GM18507 (cell line): ENCODE measurements at places on chromosomes 4 and X.

- DNase-seq: no peak
Observed at GRCh38 chr4:7031558-7032449, 11.4 kb upstream of the TADA2B start.

DNA sequence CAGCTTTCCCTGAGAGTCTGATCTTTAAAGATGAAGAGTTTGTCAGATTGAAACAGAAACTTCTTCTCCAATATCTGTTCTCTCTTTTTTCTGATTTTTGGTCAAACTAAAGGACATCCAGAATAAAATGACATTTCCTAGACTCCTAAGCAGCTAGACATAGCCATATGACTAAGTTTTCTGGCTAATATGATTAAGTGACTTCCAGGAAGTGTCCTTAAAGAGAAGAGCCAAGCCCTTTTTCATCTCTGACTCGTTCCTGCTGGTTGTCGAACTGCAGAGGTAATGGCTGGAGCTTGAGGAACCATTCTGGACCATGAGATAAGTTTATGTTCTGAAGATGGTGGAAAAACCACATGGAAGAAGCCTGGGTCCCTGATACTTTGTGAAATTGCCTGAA is 546.0 kb downstream of the BCOR start:
- no peak for DNase-seq

DNA sequence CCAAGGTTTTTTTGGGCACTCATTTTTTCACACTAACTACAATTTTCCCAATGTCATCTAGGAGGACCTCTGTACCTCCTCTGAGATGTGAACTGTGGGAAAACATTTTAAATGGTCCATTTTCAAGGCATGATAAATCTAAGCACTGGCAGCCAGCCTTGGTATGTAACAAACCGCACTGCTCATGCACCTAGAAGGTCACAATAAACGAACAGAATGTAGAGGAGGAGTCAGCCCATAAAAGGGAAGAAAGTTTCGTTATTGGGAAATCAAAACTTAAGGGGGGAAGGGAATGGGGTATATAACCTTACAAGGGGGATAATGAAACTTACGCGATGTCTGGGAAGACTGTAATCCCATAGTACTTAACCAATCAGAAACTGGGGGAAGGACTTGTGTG is 16.4 kb downstream of the COX18 start:
- no peak for DNase-seq

DNA sequence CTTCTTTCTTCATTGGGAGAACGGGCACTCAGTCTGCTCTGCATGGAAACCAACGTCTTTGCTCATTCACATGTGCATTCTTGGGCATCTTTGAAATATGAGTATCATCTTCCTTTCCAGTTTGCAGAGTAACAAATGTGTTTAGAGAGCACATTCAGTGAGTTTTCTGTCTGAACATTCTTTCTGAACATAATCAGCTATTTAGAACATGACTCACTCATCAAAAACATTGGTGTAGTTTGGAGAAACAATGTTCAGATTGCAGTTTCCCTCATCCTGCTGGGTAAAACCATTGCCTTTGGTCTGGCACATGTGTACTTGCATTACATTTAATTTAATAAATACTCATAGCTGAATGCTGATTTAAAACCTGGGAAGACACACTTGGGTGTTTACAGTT is 81.5 kb upstream of the F9 start:
- DNase-seq: no peak

- DNase-seq: no peak
Observed at GRCh38 chr4:8906991-8907595, 35.5 kb upstream of the HMX1 start.

DNA sequence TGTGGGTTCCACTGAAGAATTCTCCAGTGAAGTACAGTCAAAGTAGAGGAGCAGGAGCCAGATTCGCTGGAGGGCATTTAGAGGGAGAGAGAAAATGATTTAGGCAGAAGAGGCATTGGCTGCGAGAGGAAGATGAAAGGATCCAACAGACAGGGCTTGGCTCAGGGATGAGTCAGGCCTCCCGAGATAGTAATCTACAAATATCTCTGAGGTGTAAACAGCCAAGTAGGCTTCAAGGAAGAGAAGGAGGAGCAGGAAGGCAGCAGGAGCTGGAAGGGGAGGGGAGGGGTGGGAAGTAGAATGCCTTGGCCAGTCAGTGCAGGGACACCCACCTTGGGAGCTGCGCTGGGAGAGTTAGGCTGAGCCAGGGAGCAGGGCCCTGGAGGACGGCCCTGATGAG is 55.5 kb downstream of the PJA1 start:
- DNase-seq: no peak

- DNase-seq: no peak
Observed at GRCh38 chr4:36211084-36211483, 33.2 kb downstream of the ARAP2 start.

DNA sequence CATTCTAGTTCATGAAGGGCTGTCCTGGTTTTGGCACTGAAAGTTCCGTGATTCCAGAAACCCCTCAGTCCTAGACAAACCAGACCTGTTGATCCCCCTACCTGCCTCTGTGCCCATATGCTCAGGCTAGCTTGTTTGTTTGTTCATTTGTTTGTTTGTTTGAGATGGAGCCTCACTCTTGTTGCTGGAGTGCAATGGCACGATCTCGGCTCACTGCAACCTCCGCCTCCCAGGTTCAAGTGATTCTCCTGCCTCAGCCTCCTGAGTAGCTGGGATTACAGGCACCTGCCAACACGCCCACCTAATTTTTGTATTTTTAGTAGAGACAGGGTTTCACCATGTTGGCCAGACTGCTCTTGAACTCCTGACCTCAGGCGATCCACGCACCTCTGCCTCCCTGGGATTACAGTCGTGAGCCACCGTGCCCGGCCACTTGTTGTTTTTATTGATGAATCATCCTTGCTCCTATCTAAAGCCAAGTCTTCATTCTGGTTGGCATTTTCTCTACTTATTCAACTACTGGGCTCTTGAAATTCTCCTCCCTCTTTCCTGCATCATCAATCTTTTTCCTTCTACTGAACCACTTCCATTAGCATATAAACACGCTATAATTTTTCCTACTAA is 86.3 kb upstream of the BMP2K start:
- no peak for DNase-seq

DNA sequence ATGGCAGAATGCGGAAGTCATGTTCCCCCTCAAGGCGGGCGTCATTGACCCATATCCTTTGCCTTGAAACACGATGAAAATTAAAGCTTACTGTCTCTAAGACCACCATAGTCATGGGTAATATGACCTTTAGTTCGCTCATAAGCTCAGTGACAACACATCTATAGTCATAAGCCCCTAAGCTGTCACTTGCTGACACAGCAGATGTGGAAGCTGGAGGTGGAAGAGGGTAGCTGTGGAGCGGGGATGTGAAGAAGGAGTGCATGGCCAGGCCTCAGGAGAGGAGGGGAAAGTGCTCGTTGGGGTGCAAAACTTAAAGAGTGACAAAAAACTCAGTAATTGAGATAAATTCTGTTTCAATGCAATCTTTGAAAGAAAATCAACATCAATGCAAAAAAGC is 134.0 kb upstream of the PDLIM3 start:
- DNase-seq: no peak

- DNase-seq: no peak
Observed at GRCh38 chr4:182878633-182879495, 38.3 kb downstream of the DCTD start.

DNA sequence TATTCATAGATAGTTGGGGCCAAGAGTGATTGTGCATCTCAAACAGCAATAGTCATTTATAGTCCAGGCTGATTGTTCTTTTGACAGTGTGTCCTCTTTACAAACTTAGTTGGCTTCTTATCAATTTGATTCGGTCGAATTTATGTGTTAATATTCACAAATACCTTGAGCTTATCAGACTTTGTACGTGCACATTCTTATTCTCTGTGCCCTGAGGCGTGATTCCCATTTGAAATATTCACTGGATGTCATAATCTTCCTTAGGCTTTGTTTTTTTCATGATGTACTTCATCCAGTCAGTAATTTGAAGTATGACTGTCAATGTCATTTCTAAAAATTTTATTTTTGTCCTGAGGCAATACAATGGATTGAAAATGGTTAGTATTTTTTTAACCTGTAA is 263.5 kb upstream of the PCDH7 start:
- DNase-seq: no peak

DNA sequence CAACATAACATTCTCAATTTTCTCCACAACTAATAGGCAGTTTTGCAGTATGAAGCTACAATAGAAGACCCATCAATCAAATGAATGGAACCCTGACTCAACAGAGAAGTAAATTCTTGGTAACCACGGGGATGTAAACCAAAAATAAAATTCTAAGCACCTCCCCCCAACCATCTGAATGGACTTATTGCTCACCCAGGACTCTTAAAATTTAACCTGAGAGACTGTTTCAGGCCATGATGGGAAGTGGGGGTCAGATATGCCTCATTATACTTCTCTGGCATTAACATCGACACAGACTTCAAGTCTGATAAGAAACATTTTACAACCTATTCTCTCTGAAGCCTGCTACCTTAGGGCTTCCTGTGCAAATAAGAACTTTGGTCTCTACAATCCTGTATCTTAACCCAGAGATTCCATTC is 620.9 kb downstream of the TLL1 start:
- no peak for DNase-seq

DNA sequence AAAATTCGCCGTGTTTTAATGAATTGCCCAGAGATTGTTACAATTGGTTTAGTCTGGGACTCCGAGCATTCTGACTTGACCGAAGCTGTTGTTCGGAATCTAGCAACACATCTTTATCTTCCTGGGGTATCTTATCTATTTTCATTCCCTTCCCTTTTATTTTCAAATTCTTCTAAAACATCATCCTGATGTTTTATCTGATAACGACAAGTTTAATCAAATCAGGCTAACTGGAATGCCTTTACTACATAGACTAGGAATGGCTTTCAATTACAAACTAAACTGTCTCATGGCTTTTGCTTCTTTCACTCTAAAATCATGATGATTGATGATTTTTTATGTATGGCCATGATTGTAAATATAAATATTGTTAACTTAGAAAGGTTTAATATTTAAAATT is 48.0 kb downstream of the USP53 start:
- no peak for DNase-seq

DNA sequence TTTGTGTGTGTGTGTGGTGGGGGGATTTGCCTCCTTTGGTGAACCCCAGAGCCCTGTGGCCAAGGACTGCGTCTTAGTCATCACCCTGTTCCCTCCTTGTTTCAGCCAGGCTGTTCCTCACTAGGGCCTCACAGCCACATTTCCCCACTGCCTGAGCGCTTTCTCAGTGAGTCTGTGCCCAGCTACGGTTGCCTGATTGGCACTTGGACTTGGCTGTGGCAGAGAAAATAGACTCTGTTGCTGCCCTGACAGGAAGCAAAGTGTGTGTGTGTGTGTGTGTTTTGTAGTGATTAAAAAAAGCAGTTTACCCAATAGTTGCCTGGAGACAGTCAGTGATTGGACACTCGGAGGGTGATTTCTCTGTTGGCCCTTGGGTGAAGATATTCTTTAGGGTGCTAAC is 113.0 kb downstream of the UCHL1 start:
- DNase-seq: no peak

GRCh38 chr4:124631760-124632159 is 80.8 kb downstream of the ANKRD50 start:
- DNase-seq: no peak

- DNase-seq: no peak
Observed at GRCh38 chr4:40749717-40750460, at the start of gene NSUN7. TSS of gene NSUN7 (plus strand) at chr4:40749955. CDS start at chr4:40750694, 739 bp downstream.

DNA sequence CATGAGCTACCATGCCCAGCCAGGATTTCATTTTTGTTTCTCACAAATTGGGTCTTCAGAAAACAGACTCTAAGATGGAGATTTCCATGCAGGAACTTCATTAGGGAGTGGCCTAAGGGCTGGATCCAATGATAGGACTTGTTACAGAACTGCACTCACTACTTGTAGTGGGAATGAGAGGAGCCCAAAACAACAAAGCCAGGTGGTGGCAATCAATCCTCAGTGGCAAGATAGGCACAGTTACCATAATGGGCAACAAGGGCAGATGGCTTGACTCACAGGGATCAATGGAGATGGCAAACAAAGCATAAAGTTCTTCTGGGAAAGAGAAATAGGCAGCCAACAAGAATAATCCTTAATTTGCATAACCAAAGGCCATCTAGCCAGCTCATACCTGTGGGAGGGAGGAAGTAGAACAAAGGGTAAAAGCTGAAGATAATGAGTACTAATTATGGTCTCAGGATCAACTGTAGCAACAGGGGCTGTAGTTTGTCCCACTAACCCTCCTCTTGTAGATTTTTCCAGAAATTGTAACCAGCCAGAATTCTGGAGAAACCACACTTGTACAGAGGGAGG is 72.8 kb upstream of the MAPK10 start:
- no peak for DNase-seq

- peak; percentile 2 for DNase-seq
Observed at GRCh38 chrX:12709047-12709446, 82.2 kb upstream of the PRPS2 start.

- no peak for DNase-seq
Observed at GRCh38 chr4:64614276-64614675, 205.0 kb upstream of the TECRL start.

DNA sequence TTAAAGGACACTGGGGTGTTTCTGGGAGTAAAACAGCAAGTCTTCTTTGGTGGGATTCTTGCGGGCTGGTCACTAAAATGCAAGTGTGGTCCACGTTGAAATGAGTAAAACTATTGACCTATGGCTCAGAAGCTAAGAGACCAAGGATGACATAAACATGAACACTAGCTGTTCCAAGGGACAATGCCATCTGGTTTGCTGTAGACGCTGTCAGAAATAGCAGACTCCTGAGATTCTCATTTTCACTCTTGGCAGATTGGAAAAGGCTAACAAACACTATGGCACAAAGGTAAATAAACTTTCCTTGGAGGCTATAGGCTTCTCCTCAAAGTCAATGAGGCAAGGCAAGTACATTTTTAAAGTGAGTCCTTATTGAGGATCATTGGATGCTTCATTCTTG is 343.6 kb downstream of the KCNIP4 start:
- no peak for DNase-seq

GRCh38 chr4:138492176-138492575 is 250.0 kb upstream of the SLC7A11 start:
- DNase-seq: no peak

GRCh38 chr4:4726051-4726450 is 133.4 kb upstream of the MSX1 start:
- no peak for DNase-seq

DNA sequence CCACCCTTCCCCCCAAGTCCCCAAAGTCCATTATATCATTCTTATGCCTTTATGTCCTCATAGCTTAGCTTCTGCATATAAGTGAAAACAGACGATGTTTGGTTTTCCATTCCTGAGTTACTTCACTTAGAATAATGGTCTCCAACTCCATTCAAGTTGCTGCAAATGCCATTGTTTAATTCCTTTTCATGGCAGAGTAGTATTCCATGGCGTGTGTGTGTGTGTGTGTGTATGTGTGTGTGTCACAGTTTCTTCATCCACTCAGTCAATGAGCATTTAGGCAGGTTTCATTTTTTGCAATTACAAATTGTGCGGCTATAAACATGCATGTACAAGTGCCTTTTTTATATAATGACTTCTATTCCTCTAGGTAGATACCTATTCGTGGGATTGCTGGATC is 107.5 kb upstream of the GALNT7 start:
- no peak for DNase-seq

DNA sequence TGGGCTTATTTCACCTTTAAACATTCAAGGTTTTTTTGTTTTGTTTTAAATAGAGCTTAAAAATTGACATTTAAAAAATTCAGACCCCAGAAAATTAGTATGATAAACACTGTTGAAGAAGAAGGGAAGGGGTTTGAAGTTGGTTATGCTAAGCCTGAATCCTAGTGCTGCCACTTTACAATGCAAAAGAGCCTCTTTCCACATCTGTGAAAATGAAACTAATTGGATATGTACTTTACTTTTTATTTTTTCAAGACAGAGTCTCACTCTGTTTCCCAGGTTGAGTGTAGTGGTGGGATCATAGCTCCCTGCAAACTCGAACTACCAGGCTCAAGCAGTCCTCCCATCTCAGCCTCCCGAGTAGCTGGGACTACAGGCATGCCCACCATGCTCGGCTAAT is 41.8 kb downstream of the FIP1L1 start:
- no peak for DNase-seq
